Fibroblast of the aortic adventitia (primary cell): ENCODE measurements at places on chromosomes 12 and 14. TPM values are rescaled to one million over a fixed set of nuclear protein-coding genes. Genes with fewer than 3 reads are reported as not detected.

Gene LRRIQ1
- 1.5 and 2.7 TPM in 2 replicates for total RNA-seq

Gene SPRYD4
- 2.3 and 3.0 TPM in 2 replicates for total RNA-seq

Gene EML5
- under 0.01 TPM in 1 of 2 replicates, not detected in the other for total RNA-seq

Gene M6PR
- total RNA-seq: 92.1 and 329 TPM in 2 replicates

Gene SERPINA10
- not detected in 2 replicates for total RNA-seq

Gene OR4E2
- total RNA-seq: 0.33 TPM in 1 of 2 replicates, not detected in the other

Gene MRPL51
- 113 and 167 TPM in 2 replicates for total RNA-seq

Gene PRH2
- not detected in 2 replicates for total RNA-seq

Gene TAS2R31
- 6.2 and 13.6 TPM in 2 replicates for total RNA-seq

Gene PTGER2
- total RNA-seq: 1.6 and 50.1 TPM in 2 replicates

Gene AP5M1
- total RNA-seq: 36.6 and 50.9 TPM in 2 replicates

Gene FAIM2
- total RNA-seq: 12.9 and 13.8 TPM in 2 replicates

Gene ZFHX2
- total RNA-seq: 0.36 and 0.41 TPM in 2 replicates

Gene LRFN5
- total RNA-seq: 12.1 and 12.8 TPM in 2 replicates

Gene GMFB
- total RNA-seq: 73.8 and 129 TPM in 2 replicates
